Urothelium cell line (cell line): ENCODE measurements at places on chromosomes 3 and 15.
A peak's percentile ranks its signal among the peaks of the same experiment; 100 is the strongest.

GRCh38 chr3:45596290-45596791, 1.8 kb downstream of the LIMD1 start:
- no peak for DNase-seq

DNA sequence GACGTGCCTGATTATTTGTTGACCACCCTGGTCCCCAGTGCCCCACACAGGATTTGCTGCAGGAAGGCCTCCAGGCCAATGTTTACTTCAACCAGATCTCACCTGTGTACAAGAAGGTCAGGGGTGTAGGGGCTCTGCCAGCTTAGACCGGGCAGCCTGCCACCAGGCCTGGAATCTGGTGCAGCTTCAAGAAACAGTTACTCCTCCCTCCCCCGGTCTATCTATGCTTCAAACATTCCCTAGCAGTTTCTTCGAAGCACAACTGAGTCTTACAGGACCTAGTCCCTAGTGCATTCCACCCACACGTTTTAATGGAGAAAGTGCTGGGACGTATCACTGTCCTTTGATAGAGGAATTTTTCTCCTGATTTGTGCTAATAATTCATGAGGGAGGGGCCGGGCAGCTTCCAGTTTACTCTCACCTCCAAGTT, 8.0 kb downstream of the SH3BP5 start:
- no peak for DNase-seq

- DNase-seq, result no peak
Measured at GRCh38 chr3:3551981-3552380, 247.2 kb upstream of the LRRN1 start.

DNA sequence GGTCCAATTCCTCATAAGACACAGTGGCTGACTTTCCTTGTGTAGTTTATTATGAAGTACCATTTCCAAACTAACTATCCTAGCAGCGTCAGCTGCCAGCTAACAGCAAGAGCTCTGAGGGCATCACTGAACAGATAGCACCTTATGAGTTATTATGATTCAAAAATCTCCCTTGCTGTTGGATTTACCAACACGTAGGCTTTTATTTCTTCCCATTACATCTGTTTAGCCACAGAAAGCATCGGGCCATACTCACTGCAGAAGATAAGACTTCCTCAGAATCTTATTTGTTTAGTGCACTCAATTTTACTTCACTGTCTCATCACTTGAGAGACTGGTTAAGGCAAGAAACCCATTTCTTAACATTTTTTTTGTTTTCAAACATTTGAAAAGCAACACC, 16.2 kb downstream of the CLDN1 start:
- DNase-seq, result no peak

- peak; percentile 38 for DNase-seq
Measured at GRCh38 chr3:67384760-67385397, 269.5 kb downstream of the SUCLG2 start.

GRCh38 chr3:136819731-136820679, 1.1 kb downstream of the SLC35G2 start:
- DNase-seq, result peak; percentile 41

- DNase-seq, result no peak
Measured at GRCh38 chr15:94943888-94944287, 712.5 kb downstream of the MCTP2 start.

- DNase-seq, result no peak
Measured at GRCh38 chr3:73832426-73832825, 207.7 kb upstream of the PDZRN3 start.

- peak; percentile 65 for DNase-seq
Measured at GRCh38 chr3:122415104-122415744, 638 bp downstream of the WDR5B start.

GRCh38 chr3:45123030-45123429, 23.1 kb downstream of the CDCP1 start:
- no peak for DNase-seq
